ENCODE measurements at places on chromosomes 11 and 22.

- DNase-seq = no peak
Observed at GRCh38 chr11:12276356-12276755, 101.0 kb upstream of the PARVA start.

DNA sequence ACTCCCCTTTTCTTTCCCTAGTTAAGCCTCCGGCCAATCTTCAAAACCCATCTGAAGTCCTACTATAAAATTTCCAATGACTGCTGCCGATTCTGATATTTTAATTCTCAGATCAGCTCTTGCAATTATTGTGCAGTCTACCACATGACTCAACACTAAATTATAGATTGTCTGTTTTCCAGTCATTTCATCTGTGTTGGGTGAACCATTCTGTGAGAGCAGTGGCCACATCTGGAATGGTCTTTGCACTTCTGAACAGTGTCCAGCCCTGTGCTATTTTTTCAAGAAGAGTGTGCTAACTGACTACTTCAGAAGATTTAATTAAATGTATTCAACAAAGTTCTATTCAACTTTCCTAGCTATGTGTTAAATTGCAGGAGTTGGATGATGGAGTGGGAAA, 47.2 kb upstream of the MMP7 start:
- DNase-seq = no peak

- DNase-seq = peak; percentile 80
Observed at GRCh38 chr11:112538534-112539280, 278.0 kb upstream of the PLET1 start.

GRCh38 chr11:2983908-2984307, 8.2 kb downstream of the NAP1L4 start:
- no peak for DNase-seq

DNA sequence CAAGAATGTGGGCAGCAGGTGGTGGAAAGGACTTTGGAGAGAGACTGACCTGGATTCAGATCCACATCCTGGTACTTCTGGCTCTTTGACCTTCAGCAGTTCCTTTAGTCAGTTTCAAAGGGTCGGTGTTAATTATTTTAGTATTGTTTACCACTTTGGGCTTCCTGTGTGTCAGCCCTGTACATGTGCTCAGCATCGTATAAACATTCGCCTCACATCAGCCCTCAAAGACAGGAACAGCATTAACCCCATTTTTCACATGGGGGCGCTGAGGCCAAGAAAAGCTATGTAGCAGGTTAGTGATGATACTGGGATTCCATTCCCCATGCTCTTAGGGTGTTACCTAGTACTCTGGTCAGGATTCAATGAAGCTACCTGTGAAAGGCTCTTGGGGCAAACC, 72.1 kb upstream of the YWHAH start:
- peak; percentile 19 for DNase-seq

DNA sequence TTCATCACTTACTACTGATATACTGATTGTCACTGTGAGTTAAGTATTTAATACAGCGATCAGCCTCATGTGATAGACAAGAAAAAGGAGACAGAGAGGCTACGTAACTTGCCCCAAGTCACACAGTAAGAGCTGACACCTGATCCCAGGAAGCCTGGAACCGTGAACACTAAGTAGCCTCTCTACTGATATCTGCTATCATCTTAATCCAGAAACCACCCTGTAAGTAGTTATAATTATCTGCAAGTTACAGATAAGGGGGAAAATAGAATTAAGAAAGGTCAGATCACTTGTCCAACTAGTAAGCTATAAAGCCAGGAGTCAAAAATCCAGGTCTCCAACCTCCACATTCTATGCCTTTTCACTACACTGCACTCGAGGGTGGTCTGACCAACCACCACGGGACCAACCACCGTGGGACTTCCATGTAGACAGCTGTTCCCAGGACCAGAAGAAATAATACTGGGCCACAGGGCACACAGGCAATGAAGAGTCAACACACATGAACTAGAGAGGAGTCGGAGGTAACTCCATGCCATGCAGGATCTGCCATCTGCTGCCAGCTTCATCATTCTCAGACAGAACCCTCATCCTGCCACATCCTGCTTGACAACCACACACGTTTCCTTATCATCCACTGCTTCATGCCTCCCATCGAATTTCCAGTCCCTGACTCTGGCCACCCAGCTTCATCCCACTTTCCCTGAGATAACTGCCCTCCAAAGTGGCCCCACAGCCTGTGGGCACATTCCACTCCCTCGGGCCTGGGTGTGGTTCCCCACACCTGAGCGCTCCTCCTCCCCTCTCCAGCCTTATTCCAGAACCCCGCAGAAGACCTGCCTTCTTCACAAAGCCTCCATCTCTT, 58.6 kb downstream of the MICAL3 start:
- DNase-seq = no peak

DNA sequence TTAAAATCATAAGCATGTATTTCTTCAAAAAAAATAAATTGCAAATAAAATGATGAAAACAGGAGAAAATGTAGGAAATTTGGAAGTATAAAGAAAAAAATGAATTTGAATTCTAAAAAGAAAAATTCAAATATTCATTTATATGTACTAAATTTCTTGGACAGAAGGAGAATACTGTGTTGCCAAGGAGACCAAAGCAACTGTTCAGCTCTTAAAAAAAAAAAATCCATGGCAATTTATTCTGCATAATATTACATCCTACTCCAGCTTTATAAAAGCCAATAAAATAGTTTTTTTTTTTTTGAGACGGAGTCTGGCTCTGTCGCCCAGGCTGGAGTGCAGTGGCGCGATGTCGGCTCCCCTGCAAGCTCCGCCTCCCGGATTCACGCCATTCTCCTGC, 6.0 kb downstream of the PGM2L1 start:
- DNase-seq = no peak

GRCh38 chr22:45996241-45997076, 19.5 kb upstream of the WNT7B start:
- peak; percentile 59 for DNase-seq

GRCh38 chr11:44989831-44990566, 39.3 kb upstream of the TP53I11 start:
- DNase-seq = peak; percentile 36

DNA sequence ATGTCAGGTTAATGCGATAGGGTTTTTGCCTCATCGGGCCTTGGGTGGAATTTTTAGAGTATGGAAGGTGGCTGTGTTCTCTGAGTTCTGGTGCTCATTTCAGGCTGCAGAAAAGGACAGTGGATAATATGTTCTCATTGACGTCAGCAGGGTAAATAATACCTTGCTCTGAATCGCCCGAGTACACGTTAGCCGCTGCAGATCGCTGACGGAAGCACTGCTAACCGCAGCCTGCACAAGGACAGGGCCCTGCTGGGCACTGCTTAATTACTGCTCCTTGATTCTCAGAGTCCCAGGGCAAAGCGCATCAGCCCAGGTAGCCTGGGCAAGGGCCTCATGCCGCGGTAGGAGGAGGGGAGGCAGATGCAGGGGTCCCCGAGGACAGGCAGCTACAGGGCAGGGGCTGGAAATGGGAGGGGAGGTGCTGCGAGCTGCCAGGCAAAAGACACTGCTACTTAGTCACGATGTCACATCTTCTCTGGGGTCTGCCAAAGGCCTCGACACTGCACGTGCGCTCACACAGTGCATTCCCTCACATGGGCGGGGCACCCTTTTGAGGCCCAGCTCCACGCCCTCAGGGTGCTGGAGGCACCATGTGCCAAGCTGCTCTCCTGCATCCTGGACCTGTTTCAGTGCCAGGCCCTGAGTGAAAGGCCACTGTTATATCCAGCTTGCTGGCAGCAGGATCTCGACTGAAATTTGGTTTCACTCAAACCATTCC, 35.2 kb downstream of the PPP2R1B start:
- peak; percentile 70 for DNase-seq

GRCh38 chr22:47195484-47196165, 433.2 kb downstream of the TBC1D22A start:
- DNase-seq = no peak

DNA sequence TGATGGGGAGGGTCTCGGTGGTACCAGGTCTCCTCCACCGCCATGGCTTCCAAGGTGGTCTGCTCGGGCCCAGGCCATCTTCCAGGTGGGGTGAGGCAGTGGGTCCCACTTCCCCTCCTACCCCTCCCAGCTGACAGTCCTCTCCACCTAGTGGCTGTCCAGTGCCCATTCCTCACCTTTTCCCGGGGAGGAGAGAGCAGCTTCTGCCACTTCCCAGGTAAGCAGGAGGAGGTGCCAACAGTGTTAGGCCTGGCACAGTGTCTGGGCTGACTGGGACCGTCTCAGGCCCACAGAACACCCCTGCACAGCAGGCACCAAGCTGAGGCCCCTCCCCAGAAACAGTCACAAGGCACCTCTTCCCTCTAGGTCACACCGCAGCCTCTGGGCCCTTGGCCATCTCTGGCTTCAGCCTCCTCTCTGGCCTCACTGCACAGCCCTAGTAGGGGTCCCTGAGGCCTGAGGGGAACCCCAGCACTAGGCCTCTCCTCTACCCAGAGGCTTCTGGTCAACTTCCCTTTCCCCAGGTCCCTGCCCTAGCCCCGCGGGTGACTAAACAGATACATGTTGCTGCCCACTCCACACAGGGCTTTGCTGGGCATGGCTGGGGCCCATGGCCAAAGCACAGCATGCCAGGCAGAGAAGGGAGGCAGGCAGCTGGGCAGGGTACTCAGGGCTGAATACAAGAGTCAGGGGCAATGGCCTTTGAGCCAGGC, 2.3 kb upstream of the ANKRD13D start:
- DNase-seq = no peak

- DNase-seq = peak; percentile 22
Observed at GRCh38 chr11:34050581-34051348, 766 bp upstream of the CAPRIN1 start.

DNA sequence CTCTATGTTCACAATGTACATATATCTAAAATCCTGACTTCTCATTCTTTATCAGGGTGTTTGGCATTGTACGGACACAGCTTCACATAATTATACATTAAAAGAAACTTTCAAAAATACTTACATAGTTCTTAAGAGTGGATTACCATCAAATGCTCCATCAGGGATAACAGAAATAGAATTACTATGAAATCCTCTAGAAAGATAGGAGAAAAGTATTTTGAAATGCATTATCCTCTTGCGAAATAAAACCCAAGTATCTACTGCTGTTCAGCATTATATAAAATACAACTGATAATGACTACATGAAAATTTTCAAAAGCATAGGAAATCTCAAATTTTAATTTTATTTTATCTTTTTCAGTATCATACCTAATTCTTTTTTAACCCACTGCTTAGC, 17.8 kb upstream of the CCDC34 start:
- no peak for DNase-seq

- DNase-seq = no peak
Observed at GRCh38 chr11:117441146-117441975, 113.7 kb downstream of the CEP164 start.

GRCh38 chr11:122754553-122755322, 83.6 kb upstream of the CRTAM start:
- DNase-seq = no peak
